ENCODE measurements at places on chromosomes 13 and 19.
A peak's percentile ranks its signal among the peaks of the same experiment; 100 is the strongest.

GRCh38 chr13:23175920-23176319 lies 4.9 kb upstream of the SGCG start:
- DNase-seq, result no peak

DNA sequence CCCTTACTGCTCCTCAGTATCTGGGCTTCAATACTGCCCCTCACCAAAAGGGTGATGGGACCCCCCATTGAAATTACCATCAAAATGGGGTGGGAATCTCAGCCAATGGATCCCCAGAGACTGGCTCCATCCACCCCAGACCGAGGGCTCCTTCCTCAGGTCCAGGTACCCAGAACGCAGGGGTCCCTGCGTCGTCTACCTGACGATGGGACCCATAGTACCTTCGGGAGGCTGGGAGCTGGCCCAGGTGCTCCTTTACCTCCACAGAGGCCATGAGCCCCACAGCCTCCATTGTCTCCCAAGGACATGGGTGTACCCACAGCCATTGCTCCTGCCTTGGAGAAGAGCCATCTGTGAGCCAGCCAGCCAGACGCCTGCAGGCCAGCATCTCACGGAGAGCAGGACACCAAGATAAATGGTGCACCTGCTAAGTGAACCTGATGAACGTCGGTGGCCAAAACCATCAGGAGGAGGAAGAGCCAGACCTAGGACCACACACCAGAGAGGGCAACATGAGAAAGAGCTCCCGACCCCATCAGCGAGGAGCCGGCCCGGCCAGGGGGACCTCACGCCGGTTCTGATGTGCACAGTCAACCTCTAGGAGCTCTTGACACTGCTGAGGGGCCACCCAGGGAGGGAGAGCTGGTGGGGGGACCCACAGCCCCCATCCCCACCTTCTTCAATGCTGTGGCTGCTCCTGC lies 156.8 kb upstream of the SOX1 start:
- DNase-seq, result no peak

GRCh38 chr13:102812611-102813287 lies 13.8 kb downstream of the BIVM start:
- DNase-seq, result no peak

DNA sequence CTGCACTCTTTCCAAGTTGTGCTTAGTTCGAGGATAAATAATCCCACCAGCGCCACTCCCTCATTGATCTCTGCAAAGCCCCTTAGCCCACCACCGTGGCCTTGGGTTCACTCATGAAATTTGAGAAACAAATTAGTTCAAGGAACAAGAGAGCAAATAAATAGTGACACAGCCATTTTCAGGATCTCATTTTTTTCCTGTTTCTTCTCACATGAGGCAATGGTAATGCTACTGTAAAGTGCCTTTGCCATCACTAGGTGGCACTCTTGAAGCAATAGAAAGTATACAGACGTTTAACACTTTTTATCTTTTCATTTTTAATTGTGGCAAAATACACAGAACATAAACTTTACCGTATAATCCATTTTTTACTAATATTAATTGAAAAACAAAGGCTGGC lies 76.8 kb upstream of the ZNF835 start:
- no peak for DNase-seq

- no peak for DNase-seq
Measured at GRCh38 chr19:18102916-18103542, 5.5 kb downstream of the MAST3 start.

DNA sequence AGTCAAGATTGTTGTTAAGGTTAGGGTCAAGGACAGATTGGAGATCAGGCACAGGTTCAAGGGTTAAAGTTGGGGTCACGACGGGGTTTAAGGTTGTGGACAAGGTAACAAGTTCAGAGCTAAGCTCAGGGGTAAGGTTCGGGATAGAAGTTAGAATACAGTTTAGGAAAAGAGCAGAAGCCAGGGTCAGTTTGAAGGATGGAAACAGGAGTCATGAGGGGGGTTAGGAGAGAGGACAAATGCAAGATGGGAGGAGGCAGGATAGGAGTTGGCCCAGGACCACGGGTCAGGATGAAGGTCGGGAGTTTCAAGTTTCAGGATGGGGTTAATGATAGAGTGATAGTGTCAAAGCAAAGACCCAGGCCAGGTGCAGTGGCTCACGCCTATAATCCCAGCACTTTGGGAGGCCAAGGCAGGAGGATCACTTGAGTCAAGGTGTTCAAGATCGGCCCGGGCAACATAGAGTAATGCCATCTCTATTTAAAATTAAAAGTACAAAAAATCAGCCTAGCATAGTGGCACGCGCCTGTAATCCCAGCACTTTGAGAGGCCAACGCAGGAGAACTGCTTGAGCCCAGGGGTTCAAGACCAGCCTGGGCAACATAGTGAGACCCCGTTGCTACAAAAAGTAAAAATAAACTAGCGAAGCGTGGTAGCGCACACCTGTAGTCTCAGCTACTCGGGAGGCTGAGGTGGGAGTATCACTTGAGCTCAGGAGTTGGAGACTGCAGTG lies 7.7 kb downstream of the NPHS1 start:
- no peak for DNase-seq

DNA sequence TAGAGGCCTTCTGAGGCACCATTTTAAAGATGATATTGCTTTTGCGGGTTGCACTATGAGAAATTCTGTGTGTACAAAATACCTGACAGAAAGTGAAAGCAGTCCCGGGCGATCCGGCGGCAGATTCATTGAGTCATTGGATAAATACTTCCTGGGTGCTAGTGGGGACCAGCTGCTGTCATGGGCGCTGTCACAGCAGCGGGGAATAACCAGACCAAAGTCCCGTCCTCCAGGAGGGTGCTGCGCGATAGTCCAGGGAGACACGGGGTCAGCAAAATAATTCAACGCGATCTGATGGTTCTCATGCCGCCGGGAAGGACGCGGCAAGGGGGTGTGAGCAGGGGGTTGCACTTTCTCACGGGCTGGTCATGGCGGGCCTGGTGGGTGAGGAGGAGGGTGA lies 13.5 kb downstream of the ZFR2 start:
- DNase-seq, result no peak

GRCh38 chr13:106772006-106772601 lies 204.2 kb upstream of the ARGLU1 start:
- DNase-seq, result no peak

- peak; percentile 72 for DNase-seq
Measured at GRCh38 chr19:31348481-31349159, 616 bp downstream of the TSHZ3 start.

DNA sequence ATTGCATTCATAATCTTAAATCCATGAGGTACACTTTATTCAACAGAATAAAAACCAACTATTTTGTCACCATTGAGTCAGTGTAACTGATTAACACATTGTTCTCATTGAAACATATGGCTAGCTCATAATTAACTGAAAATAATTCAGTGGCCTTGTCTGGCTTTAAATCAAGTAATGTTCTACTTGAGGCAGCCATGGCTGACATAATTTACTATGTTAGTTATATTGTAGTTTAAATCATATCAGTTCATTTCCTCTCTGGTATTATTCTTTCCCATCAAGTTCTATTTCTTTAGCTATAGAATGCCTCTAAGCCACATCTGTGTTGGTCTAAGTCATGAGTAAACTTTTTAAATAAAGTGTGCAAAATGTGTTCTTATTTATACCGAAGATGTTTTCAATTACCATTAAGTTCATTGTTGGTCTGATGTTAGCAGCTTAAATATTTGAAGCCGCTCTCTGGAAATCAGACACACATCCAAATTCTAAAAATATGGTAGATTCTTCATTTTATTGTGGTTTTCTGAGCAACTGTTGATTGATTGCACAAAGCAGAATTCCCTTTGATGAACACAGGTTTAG lies 393.7 kb downstream of the GPC6 start:
- no peak for DNase-seq

DNA sequence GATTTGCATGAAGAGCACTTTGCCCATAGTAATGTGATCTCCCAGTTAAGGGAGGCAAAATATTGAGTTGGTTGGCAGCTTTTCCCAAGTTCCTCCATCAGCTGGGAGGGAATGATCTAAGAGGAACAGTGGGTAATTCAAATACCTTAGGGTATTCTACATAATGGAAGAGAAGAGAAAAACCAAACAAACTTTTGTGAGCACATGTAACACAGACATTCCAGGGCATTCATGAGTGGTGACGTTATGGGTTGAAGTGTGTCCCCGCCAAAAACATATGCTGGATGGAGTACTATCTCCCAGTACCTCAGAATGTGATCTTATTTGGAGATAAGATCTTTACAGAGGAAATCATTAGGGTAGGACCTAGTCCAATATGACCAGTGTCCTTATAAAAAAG lies 220.1 kb downstream of the FOXO1 start:
- no peak for DNase-seq
